HCT116 (cell line): ENCODE measurements at places on chromosomes 1 and 21. TPM values are rescaled to one million over a fixed set of nuclear protein-coding genes. Genes with fewer than 3 reads are reported as not detected.

DNA sequence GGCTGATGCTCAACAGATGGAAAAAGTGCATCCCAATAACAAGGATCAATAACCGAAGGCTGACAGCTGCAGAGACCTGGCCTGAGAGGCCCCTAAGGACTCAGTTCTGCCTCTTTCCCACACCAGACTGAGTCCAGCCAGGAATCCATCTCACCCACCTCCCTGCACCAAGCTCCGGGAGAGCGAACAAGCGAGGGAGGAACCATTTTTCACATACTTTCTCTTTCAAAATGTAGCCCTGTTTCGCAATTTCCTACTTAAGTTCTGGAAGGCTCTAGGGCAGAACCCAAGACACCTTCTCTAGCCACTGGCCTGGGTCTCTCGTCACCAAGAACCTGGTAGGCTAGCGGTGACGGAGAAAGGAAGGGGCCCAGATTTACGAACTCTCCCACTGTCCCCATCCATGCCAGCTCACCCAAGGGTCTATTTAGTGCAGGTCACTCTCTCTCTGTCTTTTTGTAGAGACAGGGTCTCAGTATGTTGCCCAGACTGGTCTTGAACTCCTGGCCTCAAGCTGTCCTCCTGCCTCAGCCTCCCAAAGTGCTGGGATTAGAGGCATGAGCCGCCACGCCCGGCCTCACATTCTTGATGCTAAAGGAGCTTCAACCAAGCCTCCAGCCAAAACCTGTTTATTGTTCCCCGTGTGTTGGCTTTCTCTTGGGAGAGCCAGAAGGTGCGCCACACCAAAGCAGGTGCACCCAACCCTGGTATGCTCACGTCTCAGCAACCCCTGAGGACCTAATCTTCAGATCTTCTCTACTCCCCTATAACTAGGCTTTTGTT lies 10.9 kb upstream of the GNL2 start:
- H3K27ac ChIP-seq = no peak overlapping the region
- H3K4me1 ChIP-seq = no peaks in the 10 kb centered on the region
- H3K27me3 ChIP-seq = peaks cover 46% of the 10 kb centered on the region
- no peak for DNase-seq
- no peaks in the 10 kb centered on the region for H3K36me3 ChIP-seq

- no peak overlapping the region for H3K27ac ChIP-seq
- DNase-seq = no peak
- H3K36me3 ChIP-seq = no peaks in the 10 kb centered on the region
These were observed 65.3 kb downstream of the SUSD4 start for GRCh38 chr1:223298701-223299100.

DNA sequence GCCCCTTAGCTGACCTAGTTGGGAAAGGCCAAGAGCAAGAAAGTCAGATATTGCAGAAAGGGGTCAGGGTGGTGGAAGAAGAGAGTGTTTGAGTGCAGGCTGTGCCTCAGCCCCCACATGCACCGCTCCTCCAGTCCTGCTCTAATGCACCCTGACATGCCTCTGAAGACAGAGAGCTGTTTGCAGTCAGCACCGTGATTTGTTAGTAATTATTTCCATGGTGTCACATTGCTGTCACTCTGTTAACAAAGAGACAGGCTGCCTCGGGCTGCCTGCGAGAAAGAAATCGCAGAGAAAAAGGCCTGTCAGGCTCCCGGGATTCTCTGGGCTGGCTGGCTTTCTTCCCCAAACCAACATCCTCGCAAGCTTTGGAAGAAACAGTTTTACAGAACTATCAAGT lies 58.3 kb downstream of the ERI3 start:
- DNase-seq = no peak
- H3K4me3 ChIP-seq = no peak overlapping the region
- H3K27ac ChIP-seq = no peak overlapping the region
- H3K4me1 ChIP-seq = no peaks in the 10 kb centered on the region
- H3K27me3 ChIP-seq = no peaks in the 10 kb centered on the region

DNA sequence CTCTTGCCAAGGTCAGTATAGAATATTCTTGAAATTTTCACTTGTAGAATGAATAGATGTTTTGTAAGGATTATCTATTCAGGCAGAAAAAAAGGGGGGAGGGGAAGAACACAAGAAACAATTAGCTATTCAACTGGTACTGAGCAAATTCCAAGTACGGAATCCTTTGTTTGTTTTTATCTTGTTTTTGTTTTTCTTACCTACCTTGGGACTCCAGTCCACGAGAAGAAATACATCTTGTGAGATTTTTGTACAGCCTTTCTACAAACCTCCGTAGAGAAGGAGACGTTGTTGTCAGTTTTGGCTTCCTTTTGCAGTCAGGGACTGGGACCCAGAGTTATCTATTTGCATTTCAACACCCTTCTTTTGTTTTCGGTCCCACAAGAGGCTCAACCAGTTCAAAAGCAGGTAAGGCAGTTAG lies 36.0 kb downstream of the ZNF281 start:
- no peak for DNase-seq
- H3K27ac ChIP-seq = no peak overlapping the region
- no peaks in the 10 kb centered on the region for H3K36me3 ChIP-seq
- no peak overlapping the region for H3K4me3 ChIP-seq
- no peaks in the 10 kb centered on the region for H3K27me3 ChIP-seq
- peaks cover 26% of the 10 kb centered on the region for H3K4me1 ChIP-seq

The SGIP1 gene
- total RNA-seq = 0.15 TPM

DNA sequence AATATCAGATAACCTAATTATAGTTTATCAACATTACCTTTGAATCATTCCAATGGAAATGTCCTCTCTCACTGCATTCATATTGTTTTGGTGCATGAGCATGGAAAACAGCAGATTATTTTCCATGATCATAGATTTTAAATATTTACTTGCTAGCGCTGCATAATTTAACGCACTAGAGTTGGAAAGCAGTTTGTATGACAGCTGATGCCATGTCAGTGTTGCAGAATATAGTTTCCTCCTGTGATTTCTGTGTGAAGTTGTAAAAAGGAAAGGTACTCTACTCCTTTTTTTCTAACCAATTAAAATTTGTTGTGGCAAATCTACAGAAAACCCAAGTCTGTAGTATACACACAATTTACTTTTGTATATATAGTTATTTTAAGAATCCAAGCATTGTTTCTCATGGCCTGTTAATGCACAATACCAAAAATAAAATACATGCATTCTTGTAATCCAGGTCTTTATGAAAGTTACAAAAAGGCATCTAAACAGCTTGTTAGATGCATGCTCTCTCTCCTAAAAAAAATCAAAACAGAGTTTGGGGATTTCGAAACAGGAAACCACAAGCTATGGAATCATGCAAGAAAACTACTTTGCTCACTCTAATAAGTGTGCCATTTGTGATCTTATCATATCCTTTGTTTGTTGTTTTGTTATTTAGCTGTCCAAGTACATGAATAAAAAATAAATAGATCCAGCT lies 1.9 kb upstream of the ATG4C start:
- H3K36me3 ChIP-seq = no peaks in the 10 kb centered on the region
- H3K27me3 ChIP-seq = no peaks in the 10 kb centered on the region
- no peak overlapping the region for H3K4me3 ChIP-seq
- H3K4me1 ChIP-seq = peaks cover 11% of the 10 kb centered on the region

The SV2A gene
- 0.15 TPM for total RNA-seq

DNA sequence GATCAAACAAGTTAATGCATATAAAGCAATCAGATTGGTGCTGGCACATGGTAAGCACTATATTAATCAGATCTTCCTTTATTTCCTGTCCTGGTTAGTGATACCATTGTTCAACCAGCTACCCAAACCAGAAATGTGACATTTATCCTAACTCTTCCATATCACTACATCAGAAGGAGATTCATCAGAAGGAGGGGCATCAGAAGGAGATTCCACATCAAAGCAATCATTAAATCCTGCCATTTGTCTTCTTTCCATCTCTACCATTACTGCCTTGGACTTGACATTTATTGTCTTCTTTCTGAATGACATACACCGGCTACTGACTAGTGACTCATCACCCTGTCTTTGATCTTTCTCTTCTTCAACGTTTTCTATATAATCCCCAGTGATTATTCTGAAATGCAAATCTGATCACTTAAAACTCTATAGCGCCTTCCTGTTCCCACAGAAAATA lies 75.0 kb downstream of the DNM3 start:
- peaks cover 59% of the 10 kb centered on the region for H3K4me1 ChIP-seq
- H3K4me3 ChIP-seq = peak overlapping the region; percentile 15; the same call in 1 of the 2 replicates
- peak overlapping the region; percentile 49 for H3K27ac ChIP-seq

GRCh38 chr1:89259283-89259971 lies 13.2 kb downstream of the GBP5 start:
- no peak overlapping the region for H3K4me3 ChIP-seq
- no peak overlapping the region for H3K27ac ChIP-seq
- H3K27me3 ChIP-seq = no peaks in the 10 kb centered on the region
- no peaks in the 10 kb centered on the region for H3K36me3 ChIP-seq

The RSPH1 gene
- 1.5 TPM for total RNA-seq

- H3K27ac ChIP-seq = no peak overlapping the region
- H3K36me3 ChIP-seq = no peaks in the 10 kb centered on the region
- peaks cover 3% of the 10 kb centered on the region; the same call in 1 of the 2 replicates for H3K4me1 ChIP-seq
- H3K27me3 ChIP-seq = no peaks in the 10 kb centered on the region
These were observed 119.2 kb downstream of the CDC7 start for GRCh38 chr1:91619881-91620280.

GRCh38 chr21:38992737-38993136 lies 187.0 kb downstream of the ETS2 start:
- H3K4me1 ChIP-seq = peaks cover 8% of the 10 kb centered on the region; the same call in 1 of the 2 replicates
- no peak for DNase-seq
- H3K36me3 ChIP-seq = no peaks in the 10 kb centered on the region
- H3K27me3 ChIP-seq = no peaks in the 10 kb centered on the region
- no peak overlapping the region for H3K27ac ChIP-seq

- no peaks in the 10 kb centered on the region for H3K4me1 ChIP-seq
- no peaks in the 10 kb centered on the region for H3K36me3 ChIP-seq
- no peak for DNase-seq
- H3K27me3 ChIP-seq = no peaks in the 10 kb centered on the region
These were observed 374.6 kb upstream of the ESRRG start for GRCh38 chr1:217097819-217098218.
